ENCODE measurements at places on chromosomes 4 and X.

DNA sequence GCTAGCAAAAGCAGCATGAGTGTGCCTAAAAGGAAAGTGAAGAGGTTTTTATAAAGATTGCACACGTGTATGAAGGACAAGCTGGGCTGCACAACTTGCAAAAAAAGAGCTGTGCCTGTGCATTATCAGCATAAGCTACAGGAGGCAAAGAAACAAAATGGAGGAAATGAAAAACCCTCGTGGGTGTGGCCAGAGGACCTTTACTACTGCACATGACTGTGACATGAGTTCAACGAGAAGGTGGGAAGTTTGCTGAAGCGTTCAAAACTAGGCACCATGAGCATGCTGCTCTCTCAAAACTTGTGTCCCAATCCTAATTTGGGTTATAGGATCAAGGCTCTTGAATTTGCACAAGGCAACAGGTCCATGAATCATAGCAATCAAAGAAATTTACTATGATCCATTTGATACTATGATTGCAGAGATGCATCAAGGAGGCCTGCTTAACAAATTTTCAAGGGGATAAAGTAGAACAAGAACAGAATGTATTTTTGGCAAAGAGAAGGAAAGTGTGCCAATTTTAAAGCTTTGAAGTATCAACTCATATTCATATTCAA, 38.1 kb upstream of the CXorf38 start:
- no peak for DNase-seq

GRCh38 chrX:110015915-110016314, 13.0 kb downstream of the TMEM164 start:
- no peak for DNase-seq

- no peak for DNase-seq
These were observed 126.1 kb downstream of the AFF1 start for GRCh38 chr4:87060957-87061356.

DNA sequence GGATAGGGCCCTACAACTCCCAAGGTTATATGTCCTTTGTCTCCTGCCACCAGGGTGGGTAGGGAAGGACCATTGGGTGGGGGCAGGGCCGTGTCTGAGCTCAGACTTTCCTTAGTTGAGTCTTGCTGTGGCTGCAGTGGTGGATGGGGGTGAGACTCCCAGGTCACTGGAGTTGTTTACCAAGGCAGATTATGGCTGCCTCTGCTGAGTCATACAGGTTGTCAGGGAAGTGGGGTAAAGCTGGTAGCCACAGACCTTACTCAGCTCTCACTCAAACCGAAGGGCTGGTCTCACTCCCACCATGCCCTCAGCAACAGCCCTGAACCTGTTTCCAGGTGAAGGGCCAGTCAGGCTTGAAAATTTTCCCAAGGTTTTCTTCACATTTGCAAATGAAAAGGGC, 58.8 kb upstream of the FAAH2 start:
- peak; percentile 0 for DNase-seq

GRCh38 chr4:48693856-48694574, 86.1 kb downstream of the FRYL start:
- DNase-seq, result no peak

- no peak for DNase-seq
These were observed 11.9 kb upstream of the KIT start for GRCh38 chr4:54645830-54646229.

- DNase-seq, result no peak
These were observed 32.4 kb downstream of the LRBA start for GRCh38 chr4:150982557-150983233.

DNA sequence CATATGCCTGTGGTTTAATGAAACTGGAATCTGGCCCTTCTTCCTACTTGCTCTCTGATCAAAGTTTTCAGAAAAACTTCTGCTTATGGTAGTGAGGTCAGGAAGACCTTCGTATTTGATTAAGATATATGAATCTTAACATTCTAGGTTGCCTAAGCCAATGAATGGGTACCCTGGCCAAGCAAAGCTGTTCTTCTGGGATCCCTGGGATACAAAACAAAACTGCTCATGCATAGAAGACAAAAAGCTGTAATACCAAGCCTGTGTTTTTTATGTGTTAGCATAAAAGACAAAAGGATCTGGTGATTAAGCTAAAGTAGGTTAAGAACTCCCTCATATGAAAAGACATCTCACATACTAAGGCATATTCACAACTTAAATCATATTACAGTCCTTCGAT, 21.6 kb downstream of the ANKRD17 start:
- no peak for DNase-seq

- no peak for DNase-seq
These were observed 508.7 kb upstream of the FMR1 start for GRCh38 chrX:147403040-147403439.

GRCh38 chr4:13920111-13920875, 292.8 kb upstream of the BOD1L1 start:
- DNase-seq, result no peak

DNA sequence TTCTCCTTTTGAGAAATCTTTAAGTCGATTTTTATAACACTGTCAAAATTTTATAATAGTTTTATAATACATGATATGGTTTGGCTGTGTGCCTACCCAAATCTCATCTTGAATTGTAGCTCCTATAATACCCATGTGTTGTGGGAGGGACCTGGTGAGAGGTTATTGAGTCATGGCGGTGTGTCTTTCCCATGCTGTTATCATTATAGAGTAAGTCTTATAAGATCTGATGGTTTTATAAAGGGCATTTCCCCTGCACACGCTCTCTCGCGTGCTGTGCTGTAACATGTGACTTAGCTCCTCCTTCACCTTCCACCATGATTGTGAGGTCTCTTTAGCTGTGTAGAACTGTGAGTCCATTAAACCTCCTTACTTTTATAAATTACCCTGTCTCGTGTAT, 364.0 kb upstream of the SPANXN4 start:
- DNase-seq, result no peak

GRCh38 chr4:18390655-18391353, 369.2 kb upstream of the LCORL start:
- no peak for DNase-seq

- no peak for DNase-seq
These were observed 947.7 kb upstream of the SLIT2 start for GRCh38 chr4:19304028-19304427.

- DNase-seq, result no peak
These were observed 70.9 kb downstream of the INTS12 start for GRCh38 chr4:105637408-105638176.
